ENCODE measurements at places on chromosomes 16 and 17. TPM values are rescaled to one million over a fixed set of nuclear protein-coding genes. Genes with fewer than 3 reads are reported as not detected.

DNA sequence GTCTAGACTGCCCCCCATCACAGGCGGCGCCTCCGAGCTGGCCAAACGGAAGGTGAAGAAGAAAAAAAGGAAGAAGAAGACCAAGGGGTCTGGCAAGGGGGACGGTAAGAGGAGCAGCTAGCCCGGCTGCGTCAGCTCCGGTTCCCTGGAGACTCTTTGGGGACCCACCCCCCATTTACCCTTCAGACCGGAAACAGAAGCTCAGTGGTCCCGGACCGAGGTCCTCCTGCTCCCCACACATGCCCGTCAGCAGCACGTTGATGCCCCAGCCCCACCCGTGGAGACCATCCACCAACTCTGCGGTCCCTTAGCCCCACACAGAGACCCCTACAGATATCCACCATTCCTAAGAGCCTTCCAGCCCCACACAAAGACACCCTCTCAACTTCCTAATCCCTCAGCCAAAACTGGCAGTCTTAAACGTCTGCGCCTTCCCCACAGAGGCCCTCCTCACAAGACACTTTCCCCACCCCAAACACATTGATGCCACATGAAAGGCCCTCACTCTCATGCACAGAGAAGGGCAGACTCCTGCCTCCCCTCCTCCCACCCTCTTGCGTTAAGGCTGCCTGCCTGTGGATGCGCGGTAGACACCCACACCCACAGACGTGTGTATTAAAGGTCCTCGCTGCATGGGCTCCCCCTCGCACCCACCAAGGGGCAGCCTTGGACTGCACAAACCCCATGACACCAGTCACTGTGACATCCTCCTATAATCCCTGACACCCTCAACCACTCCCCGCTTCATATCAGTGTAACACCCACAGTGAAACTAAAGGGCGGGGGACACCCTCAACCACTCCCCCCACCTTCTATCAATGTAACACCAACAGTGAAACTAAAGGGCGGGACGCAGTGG, 58.2 kb upstream of the RPH3AL start:
- H3K36me3 ChIP-seq = no peaks in the 10 kb centered on the region
- H3K4me3 ChIP-seq = peak overlapping the region; percentile 72
- DNase-seq = peak; percentile 29
- H3K27ac ChIP-seq = peak overlapping the region; percentile 83
- peaks cover 6% of the 10 kb centered on the region for H3K4me1 ChIP-seq

GRCh38 chr17:72877348-72877747, 215.1 kb downstream of the SLC39A11 start:
- no peak overlapping the region for H3K4me3 ChIP-seq
- DNase-seq = no peak
- no peak overlapping the region for H3K27ac ChIP-seq
- no peaks in the 10 kb centered on the region for H3K4me1 ChIP-seq

DNA sequence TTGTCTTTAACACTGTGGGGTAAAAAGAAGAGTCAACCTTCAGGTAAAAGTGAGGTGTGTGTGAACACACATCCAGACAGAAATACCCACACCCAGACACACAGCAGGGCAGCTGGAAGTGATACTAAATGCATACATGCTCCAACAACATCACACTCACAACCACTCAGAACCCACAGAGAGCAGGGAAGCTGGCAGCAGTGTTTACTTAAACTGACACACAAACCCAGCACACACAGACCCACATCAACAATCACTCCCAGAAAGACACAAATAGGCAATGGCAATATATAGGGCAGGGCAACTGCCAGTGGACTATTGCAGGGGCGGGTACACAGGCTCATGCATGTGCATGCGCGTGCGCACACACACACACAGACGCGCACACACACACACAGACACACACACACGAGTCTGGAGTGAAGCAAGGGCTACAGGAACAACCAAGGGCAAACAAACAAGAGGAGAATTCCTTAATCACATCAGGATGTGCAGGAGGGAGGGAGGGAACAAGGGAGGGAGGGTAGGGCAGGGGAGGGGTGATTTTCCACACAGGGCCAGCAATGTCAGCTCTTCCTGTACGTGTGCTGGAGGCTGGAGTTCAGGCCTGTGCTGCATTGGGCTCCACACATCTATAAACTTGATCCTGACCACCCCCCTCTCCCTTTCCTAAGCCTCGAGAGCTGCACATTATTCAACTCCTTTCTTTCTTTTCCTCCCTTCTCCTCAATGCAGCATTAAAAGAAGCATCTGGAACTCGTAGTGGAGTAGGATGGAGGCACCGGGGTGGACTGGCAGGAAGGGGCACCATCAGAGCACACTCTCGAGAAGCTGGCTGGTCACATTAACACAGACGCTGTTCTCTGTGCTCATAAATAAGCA, 30.1 kb downstream of the HIC1 start:
- H3K27me3 ChIP-seq = no peaks in the 10 kb centered on the region
- DNase-seq = no peak
- H3K4me3 ChIP-seq = no peak overlapping the region
- peaks cover 37% of the 10 kb centered on the region for H3K4me1 ChIP-seq
- no peak overlapping the region for H3K27ac ChIP-seq
- H3K36me3 ChIP-seq = peaks cover 3% of the 10 kb centered on the region

- no peaks in the 10 kb centered on the region for H3K27me3 ChIP-seq
- H3K27ac ChIP-seq = no peak overlapping the region
- DNase-seq = no peak
- no peak overlapping the region for H3K4me3 ChIP-seq
Observed at GRCh38 chr17:75853433-75853832, 1.7 kb downstream of the WBP2 start.

- peak overlapping the region; percentile 48 for H3K27ac ChIP-seq
- DNase-seq = no peak
- H3K4me1 ChIP-seq = peaks cover 19% of the 10 kb centered on the region
- peaks cover 1% of the 10 kb centered on the region for H3K36me3 ChIP-seq
- no peak overlapping the region for H3K4me3 ChIP-seq
Observed at GRCh38 chr17:17098551-17099179, 56.4 kb downstream of the MPRIP start.

DNA sequence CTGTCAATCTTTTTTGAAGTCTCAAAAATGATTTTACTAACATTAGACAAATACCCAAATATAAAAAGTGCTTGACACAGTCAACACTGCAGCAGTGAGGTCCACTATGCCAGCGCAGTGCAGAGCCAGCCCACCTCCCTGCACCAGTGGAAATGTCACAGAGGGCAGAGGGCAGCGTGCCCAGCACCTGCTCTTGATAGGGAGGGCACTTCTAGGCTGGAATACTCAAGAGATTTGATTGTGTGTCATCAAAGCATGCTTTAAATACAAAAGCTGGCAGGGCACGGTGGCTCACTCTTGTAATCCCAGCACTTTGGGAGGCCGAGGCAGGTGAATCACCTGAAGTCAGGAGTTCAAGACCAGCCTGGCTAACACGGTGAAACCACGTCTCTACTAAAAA, 136.0 kb downstream of the ANKRD11 start:
- no peak overlapping the region for H3K27ac ChIP-seq
- H3K36me3 ChIP-seq = no peaks in the 10 kb centered on the region
- no peak for DNase-seq
- H3K27me3 ChIP-seq = no peaks in the 10 kb centered on the region
- H3K4me1 ChIP-seq = peaks cover 36% of the 10 kb centered on the region

DNA sequence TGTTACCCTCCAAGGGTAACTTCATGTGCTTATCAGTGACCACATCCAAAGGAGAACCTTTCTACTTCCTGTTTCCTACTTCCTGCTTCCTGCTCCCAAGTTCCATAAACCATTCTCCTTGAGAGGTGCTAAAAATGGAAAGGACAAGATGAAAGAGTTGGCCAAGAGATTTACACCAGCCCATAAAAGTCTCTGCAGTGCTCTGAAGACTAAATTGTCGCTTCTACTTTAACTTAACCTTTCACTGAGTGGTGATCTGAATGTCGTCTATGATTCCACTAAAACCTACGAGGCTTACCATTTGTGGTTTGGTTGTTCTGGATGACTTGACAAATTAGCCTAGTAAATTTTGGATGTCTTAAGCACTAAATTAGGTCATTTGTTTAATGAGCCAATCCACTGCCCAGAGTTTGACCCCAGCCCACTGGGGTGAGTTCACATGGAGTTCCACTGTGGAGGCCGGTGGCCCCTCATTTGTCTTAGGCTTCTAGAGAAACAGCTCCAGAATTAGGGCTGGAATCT, 333.1 kb downstream of the FOXL1 start:
- no peaks in the 10 kb centered on the region for H3K27me3 ChIP-seq
- H3K4me3 ChIP-seq = no peak overlapping the region
- no peaks in the 10 kb centered on the region for H3K36me3 ChIP-seq
- no peak for DNase-seq
- no peaks in the 10 kb centered on the region for H3K4me1 ChIP-seq

- no peak overlapping the region for H3K4me3 ChIP-seq
- no peaks in the 10 kb centered on the region for H3K36me3 ChIP-seq
- peak; percentile 66 for DNase-seq
Observed at GRCh38 chr16:85759631-85760419, 8.9 kb upstream of the C16orf74 start.

GRCh38 chr17:72111336-72111923, 9.4 kb upstream of the SOX9 start:
- no peak overlapping the region for H3K27ac ChIP-seq
- no peaks in the 10 kb centered on the region for H3K36me3 ChIP-seq
- no peaks in the 10 kb centered on the region for H3K27me3 ChIP-seq
- H3K4me3 ChIP-seq = no peak overlapping the region

Gene CEP295NL
- 1.7 TPM for total RNA-seq

Gene TPPP3
- 0.39 TPM for total RNA-seq

Gene GALR2
- 0.79 TPM for total RNA-seq

Gene CHST4
- total RNA-seq = not detected

Gene GNAO1
- 1.9 TPM for total RNA-seq

Measured in Caco-2 (cell line).